Psoas muscle (tissue), 8 donors: ENCODE measurements at places on chromosomes 4 and X. TPM values are rescaled to one million over a fixed set of nuclear protein-coding genes. Genes with fewer than 3 reads are reported as not detected.

GRCh38 chr4:74016068-74016467, 17.6 kb upstream of the CXCL5 start:
- DNase-seq = no peak

The BEX5 gene
- 0.42 TPM for total RNA-seq

DNA sequence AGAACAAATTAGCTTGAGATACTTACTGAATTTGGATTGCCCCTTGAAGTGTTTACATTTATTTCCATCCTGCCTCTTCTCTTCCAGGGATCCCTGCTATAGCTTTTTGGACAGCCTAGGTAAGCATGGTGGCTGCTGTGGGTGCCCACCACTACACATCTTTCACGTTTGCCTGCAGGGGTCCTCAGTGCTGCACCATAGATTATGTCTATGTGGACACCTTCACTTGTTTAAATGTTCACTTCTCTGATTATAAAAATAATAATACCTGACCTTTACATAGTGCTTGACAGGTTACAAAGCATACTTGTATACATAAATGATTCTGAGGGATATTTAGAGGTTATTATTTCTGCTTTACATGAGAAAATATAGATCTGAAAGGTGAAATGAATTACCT, 67.9 kb upstream of the SLC4A4 start:
- DNase-seq = no peak

The CLGN gene
- total RNA-seq = 0.39 TPM

- DNase-seq = no peak
Measured at GRCh38 chr4:89000844-89001360, 56.1 kb downstream of the FAM13A start.

DNA sequence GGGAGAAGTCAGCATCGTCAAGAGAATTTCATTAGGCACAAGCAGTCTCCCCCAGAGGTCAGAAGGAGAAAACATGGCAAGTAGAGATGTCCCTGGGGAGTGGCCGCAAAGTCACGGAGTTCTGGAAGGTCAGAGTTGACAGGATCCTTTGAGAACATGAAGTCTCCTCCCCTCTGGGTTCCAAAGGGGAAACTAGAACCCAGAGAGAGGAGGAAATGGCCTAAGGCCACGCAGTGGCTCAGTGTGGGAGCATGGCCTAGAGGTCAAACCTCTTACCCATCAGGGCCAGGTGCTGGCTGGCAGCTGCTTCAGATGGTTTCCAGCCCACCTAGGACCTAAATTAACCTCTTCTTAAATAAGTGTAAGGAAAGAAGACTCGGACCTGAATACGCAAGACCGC, 884 bp downstream of the IDH3G start:
- DNase-seq = no peak

The SSX3 gene
- not detected for total RNA-seq

DNA sequence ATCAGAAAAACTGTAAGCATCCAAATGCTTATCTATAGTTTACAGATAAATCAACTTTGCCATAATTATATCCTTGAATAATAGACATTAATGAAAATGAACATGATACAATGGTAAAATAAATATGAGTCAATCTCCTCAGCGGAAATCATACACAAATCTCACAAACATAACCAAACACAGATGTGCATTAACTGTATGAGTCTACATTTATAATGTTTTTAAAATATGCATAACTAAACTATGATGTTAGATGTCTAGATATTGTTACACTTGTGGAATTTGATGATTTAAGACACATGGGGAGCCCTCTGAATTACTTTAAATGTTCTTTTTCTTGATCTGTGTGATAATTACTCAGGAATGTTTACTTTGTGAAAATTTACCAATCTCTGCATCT, 951.2 kb downstream of the TECRL start:
- no peak for DNase-seq

The PAGE4 gene
- 0.81 TPM for total RNA-seq

DNA sequence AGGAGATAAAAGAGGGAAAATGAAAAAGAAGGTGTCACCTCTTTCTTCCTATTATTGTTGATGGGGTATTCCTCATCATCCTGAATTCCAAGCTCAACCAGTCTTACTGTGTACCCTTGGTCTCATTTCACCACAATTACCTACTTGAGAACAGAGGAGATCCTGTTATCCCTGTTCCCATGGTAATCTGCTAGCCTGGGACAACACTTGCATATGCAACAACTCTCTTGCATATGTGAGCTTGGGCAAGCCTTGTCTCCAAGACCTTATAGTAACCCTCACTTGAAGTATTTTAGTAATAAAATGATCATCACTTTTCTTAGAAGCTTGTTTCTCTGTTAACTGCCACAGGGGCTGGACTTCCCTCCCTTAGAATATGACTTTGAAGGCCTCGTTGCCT, 253.7 kb downstream of the NAP1L3 start:
- DNase-seq = no peak

The TRAPPC2 gene
- 4.0 TPM for total RNA-seq

The FAM193A gene
- 20.0 TPM for total RNA-seq

GRCh38 chr4:118858779-118859178, 22.9 kb upstream of the SEC24D start:
- no peak for DNase-seq

DNA sequence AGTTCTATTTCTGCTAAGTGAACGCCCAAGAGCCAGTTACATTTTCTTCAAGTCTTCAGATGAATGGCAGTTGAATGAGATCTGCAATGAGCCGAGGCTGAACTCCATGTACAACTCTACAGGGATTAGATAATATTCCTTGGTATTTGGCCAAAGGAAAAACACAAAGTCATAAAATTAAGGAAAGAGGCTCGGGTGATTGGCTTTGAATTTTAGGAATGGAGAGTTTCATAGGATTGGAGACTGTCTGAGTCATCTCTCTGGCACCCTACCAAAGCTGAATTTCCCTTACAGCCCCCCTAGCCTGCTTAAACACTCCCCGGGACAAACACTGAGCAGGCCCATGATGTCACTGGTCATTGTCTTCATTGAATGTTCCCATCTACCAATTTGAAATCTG, 188.0 kb upstream of the C1QTNF7 start:
- DNase-seq = no peak

DNA sequence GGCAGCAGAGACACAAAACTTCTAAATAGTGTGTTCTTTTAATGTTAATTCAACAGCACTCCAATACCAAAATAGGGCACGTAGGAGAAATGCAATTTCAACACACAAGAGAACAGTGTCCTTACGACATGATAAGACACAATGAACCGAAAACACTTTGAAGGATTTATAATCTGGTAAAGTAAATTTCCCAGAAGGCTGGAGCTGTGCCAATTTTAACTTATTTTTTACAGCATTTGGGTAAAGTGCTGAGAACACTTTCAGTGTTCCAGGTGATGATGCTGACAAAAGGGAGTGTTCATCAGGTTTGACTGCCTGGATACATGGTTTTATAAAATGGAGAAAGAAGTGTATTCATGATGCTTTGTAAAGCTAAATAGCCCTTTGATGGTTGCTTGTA, 76.5 kb downstream of the MAPK10 start:
- DNase-seq = no peak

GRCh38 chr4:27844376-27844775, 983.7 kb downstream of the STIM2 start:
- DNase-seq = no peak

GRCh38 chr4:104436542-104436941, 58.2 kb downstream of the CXXC4 start:
- DNase-seq = no peak

- no peak for DNase-seq
Measured at GRCh38 chr4:2280531-2281300, 18.8 kb upstream of the MXD4 start.

DNA sequence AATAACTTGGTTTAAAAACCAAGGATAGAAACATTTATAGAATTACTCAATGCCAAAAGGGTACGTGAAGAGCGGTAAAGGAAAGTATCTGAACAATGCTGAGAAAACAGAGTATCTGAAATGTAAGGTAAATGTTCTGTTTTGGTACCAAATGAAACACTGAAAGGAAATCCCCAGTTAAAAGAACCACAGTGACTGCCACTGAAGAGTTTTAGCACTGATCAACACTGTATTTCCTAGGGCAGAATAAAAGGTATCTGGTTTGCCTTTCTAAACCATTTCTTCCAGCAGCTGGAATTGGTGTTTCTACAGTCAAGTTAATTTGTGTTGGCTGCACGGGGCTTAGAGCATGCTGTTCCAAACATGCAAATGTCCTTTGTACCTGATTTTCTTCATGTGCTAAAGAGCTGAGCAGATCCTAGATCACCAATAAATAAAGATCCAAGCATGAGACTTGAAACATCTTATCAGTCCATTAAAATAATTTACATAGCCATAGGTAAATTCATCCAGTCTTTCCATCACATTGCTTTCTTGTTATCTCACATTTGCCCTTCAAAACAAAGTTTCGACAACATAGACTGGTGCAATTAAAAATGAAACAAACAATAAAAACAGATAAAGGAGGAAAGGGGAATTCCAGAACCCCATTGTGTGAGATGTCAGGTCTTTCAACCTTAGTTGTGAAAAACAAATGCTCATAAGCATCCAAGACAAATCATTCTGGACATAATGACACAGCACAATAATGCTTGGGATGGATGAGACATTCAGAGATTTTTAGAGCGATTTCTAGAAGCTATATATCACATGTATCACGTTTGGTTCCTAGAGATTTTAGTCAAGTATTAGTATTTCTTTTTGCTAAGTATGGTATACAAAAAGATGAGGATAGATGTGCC, 38.6 kb downstream of the MFAP3L start:
- DNase-seq = no peak

The TMPRSS11D gene
- total RNA-seq = not detected

- DNase-seq = no peak
Measured at GRCh38 chr4:147078362-147078761, 132.7 kb upstream of the TTC29 start.

DNA sequence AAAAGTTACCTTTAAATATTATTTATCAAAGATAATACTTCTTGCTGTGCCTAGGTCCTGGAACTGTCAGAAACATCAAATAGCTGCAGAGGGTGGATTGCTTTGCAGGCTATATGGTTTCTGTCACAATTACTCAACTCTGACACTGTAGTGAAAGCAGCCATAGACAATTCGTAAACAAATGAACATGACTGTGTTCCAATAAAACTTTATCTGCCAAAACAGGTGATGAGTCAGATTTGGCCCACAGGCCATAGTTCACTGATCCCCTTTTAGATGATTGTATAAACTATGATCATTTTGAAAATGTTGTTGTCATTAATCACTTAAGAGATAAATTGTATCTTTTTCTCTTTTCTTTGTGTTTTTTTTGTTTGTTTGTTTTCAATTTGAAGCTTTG, 8.4 kb upstream of the MEPE start:
- DNase-seq = no peak

The RTL3 gene
- 0.34 TPM for total RNA-seq

DNA sequence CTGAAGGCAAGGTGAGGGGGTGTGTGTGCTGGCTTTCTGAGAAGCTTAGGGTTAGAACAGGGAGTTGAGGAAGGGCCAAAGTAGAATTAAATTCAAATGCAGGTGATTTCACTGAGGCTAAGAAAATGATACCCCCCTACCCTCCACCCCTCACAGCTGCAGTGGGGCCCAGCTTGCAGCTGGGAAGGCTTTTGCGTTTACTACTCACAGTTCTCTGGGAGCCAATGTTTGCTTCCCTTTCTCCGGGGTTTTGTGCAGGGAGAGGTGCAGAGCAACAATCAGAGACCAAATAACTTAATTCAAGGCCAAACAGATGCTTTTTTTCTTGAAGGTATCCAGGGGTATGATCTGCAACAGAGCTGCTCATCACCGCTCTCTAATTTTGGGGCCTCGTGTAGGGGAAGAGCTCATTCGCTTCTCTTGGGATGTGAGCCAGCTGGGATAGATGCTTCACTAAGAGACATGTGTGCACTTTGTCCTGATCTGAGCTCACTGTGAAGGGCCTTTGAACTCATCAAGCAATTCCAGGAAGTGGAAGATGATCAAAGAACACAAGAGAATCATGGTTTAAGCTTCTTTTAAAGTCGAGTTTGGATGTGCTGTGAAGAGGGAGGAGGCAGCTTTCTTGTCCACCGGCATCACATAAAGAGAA, 122.7 kb upstream of the C1GALT1C1 start:
- DNase-seq = no peak

- no peak for DNase-seq
Measured at GRCh38 chr4:18056030-18056429, 34.5 kb upstream of the LCORL start.

The MND1 gene
- total RNA-seq = 1.4 TPM

DNA sequence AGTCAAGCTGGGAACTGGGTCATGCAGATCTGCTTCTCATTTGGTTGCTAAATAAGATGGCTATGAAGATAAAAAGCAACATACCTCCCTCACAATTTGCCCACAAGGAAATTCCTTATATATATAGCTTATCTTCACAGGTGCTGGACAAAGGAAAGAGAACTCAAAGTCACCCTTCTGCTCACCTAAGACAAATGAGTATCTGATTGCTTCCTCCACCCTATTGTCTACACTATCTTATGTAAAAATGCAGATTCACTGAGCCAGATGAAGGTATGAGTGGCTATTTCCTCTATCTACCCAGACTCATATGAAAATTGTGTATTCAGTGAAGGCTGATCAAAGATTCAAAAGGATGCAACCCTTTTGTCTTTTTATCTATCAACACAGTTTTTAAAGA, 50.8 kb downstream of the CHM start:
- DNase-seq = no peak

GRCh38 chr4:100746141-100746739, 228.4 kb upstream of the EMCN start:
- no peak for DNase-seq

DNA sequence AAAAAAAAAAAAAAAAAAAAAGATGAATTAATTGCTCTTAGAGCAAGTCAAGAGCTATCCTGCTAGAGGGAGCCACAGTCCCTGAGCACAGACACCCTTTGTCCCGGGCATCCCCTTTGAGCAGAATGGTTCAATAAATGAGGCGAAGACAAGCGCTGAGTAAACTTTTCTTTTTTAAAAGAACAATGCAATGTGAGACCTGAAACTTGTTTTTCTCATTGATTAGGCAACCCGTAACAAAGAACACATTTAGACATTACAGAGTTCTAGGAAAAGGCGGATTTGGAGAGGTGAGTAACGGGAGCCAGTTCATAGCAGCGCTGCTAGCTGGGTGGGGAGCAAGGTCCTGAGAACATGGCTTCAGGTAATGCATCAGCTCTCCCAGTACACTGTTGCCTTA, 46.1 kb downstream of the GRK4 start:
- no peak for DNase-seq

GRCh38 chrX:141164406-141164805, 12.5 kb downstream of the LDOC1 start:
- no peak for DNase-seq

DNA sequence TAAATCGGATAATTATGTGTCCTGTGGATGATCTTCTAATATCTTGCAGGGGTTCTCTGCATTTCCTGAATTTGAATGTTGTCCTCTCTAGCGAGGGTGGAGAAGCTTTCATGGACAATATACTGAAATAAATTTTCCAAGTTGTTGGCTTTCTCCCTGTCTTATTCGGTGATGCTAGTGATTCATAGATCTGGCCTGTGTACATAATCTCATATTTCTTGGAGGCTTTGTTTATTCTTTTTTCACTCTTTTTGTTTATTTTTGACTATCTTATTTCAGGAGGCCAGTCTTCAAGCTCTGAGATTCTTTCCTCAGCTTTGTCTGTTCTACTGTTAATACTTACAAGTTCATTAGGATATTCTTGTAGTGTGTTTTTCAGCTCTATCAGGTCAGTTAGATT, 20.7 kb upstream of the CLGN start:
- DNase-seq = no peak
